Activated CD4-positive, alpha-beta T cell treated with anti-CD3 and anti-CD28 coated beads for 36 hours (primary cell): ENCODE measurements at places on chromosomes 6 and 20. TPM values are rescaled to one million over a fixed set of nuclear protein-coding genes. Genes with fewer than 3 reads are reported as not detected.

DNA sequence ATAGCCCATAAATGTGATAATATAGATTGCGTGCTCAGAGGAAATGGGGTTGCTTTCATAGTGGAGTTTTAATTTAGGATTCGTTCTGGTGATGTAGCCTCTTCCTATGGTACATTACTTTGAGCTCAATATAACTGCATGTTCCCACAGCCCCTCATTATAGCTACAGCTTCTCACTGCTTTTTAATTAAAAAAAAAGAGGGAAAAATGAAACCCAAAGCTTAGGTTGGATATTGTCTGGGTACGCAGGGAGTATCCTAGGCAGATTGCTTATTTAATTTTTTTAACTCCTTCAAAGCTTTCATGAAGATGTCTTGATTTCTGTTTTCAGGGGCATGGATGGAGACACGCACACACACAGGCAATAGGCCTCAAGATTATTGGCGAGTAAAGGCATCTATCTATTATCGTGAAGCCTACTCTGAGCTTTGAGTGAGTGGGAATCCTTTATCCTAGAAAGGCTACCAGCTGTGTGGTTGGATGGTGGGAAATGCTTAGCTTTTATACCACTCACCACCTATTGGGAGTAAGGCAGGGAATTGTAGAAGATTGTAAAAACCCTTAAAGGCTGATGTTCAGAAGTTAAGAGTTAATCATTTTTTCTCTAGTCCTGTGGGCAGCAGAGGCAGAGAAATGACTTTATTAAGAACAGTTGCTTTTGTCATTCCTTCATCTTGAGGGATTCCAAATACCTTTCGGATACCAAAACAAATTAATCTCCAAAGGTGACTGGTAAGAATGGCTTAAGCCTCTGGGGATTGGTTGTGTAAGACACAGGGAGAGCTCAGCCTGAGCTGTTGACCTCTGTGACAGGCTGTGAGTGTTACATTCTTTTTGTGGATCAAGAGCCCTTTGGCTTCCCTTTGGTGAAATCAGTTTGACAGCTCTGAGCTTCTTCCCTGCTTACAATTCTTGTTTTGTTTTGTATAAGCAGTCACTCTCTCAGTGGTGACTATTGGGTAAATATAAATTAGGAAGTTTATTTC, 33.4 kb downstream of the CTNNBL1 start:
- DNase-seq, result no peak
- H3K4me3 ChIP-seq, result no peak overlapping the region
- no peaks in the 10 kb centered on the region for H3K27me3 ChIP-seq
- H3K36me3 ChIP-seq, result peaks cover 7% of the 10 kb centered on the region

DNA sequence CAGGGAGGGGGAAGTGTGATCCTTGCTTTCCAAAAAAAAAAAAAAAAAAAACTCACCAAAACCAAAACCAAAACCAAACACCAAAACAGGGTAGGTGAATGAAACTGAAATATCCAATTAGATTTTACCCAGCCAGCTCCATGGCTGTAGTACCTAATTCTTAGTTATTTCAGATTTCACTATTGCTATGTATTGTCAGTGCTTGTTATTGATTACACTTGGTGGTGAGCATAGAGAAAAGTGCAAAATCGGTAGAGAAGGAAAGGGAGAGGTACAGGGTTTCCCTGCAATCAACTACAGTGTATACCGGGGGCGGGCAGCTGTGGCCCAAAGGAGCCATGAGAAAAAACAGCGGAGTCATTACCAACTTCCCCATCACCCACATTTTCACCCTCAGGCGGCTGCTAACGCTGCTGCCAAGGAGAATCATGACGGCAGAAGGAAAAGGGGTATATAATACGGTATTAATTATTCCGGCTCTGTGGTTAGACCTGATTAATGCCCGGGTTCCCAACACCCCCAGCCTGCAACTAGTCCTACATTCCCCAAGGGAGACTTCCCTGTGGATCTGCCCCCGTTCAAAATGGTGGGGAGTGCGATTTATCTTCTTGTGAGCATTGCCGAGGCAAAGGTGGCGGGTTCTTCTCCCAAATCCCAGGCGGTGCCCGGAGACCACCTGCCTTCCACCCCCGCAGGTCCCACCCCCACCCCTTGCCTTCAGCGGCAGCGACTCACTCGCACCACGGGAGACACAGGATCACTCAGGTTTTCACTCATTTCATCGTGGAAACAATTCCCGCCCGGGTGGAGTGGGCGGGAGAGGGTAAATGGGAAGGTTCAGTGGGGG, at the start of gene C6orf62:
Gene C6orf62, minus strand, starts transcription at position 30 of the 847 bp plus-strand sequence. CDS start 486 bp downstream, outside the sequence.
- peak within 1 kb of the TSS; percentile 99 for H3K4me3 ChIP-seq
- H3K27ac ChIP-seq, result peak within 1 kb of the TSS; percentile 98
- peak; percentile 80 for DNase-seq
- no peaks in the 10 kb centered on the region for H3K27me3 ChIP-seq
- peaks cover 59% of the 10 kb centered on the region for H3K36me3 ChIP-seq

- no peak overlapping the region for H3K4me3 ChIP-seq
- H3K36me3 ChIP-seq, result peaks cover 16% of the 10 kb centered on the region
- DNase-seq, result no peak
- H3K27ac ChIP-seq, result no peak overlapping the region
- no peaks in the 10 kb centered on the region for H3K27me3 ChIP-seq
These were observed 362.4 kb downstream of the UTRN start for GRCh38 chr6:144647406-144647964.

Gene MOXD1
- not detected for total RNA-seq

Gene TRIM40
- total RNA-seq, result not detected
